ENCODE measurements at places on chromosomes 13 and 19.

GRCh38 chr13:104975272-104975671 is 1560.2 kb downstream of the EFNB2 start:
- no peak for DNase-seq

DNA sequence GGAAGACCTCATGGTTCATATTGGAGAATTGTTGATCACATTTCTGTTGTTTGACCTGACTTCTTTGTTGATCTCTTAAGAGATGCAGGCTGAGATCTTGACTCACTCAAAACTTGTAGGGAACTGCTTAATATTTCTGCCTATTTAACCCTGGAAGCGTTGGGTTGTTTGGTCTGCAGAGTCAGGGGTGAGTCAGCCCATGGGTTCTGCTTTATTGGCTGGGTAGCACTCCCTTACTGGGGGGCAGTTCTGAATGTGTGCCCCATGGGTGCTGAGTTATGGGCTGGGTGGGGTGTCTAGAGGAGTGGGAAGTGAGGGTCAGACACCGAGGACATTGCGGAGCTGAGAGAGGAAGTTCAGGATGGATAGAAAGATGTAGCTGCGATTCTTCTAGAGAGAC is 87.9 kb downstream of the LRCH1 start:
- DNase-seq, result no peak

DNA sequence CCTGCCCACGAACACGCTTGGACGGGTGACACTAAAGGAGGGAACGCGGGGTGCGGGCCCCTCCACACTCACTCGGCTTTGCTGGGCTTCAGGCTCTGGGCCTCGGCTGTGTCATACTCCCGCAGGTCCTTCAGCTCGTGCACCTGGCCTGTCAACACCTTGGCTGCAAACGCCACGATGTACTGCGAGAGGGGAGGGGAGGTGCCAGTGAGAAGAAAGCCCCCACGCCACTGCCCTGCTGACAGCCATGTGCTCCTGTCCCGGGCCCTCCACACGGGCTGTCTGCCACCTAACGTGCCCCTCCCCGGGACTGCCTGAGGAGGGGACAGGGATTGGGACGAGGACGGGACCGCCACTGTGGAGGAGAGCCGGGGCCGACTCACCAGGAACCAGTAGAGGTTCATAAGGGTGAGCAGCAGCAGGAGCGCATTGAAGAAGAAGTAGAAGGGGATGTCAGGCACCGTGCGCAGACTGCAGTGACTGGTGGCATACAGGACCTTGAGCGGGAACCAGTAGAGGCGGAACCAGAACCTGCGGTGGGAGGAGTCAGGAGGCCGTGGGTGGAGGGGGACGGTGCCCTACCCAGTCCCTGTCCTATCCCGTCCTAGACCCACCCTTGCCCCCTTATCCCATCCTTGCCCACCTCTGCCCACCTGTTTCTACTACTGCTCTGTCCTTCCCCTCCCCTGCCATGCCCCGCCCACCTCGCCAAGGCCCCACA is 16.9 kb downstream of the CERS1 start:
- DNase-seq, result no peak

DNA sequence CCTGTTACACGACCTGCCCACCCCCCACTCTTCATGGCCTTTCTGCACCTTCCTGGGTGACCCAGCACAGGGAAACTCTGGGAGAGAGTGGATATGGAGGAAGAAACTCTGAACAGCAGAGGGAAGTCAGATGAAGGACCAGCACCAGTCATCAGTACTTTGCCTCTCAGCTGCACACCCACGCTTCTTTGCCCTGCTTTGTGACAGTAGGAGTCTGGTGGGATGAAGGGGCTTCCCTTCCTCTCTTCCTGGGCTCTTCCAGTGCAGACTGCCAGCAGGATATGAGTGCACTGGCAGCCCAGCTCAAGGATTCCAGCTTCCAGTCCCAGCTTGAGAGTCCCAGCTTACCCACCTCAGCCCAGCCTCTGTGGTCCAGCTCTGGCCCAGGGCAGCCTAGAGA is 68.9 kb downstream of the CRYL1 start:
- DNase-seq, result no peak

GRCh38 chr19:28706693-28707092 is 506.3 kb downstream of the UQCRFS1 start:
- no peak for DNase-seq

GRCh38 chr13:74082741-74083160 is 51.5 kb downstream of the KLF12 start:
- DNase-seq, result no peak

DNA sequence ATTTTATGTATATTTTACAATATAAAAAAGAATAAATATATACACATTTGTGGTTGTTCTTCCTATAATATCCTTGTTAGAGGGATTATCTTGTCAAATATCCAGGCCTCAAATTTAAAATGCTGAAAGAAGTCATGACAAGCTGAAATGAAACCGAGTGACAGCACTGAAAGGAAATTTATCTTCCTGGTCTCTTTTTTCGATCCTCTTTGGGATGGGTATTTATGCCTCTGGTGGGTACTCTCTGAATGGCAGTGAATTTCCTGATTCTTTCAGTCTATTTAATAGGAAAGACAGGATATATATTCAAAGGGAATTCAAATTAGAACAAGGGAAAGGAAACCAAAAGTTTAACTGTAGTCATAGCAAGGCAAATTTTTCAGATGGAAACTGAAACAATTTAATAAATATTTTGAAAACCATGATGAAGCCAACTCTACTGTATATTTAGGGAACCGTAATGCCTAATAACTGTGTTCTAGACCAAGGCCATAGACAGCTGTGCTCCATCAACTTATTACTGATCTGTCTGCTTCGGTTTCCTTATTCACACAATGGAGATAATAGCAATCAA is 97.9 kb downstream of the DLEU7 start:
- no peak for DNase-seq

GRCh38 chr13:100860866-100861265 is 186.3 kb upstream of the TMTC4 start:
- DNase-seq, result no peak

DNA sequence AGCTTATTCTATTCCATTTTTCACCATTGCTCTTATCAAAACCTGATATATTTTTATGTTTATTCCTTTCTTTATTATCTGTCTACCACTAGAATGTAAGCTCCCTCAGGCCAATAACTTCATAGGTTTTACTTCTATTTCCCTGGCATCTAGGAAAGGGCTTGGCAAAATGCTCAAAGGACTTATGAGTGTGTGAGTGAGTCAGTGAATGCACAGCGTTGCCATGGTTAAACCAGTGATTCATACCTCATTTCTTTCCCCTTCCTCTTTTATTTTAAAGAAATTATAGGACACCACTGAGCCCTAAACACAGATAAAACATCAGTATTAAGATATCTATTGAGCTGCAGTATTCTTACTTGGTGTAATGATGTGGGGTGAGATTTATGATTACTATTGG is 162.1 kb downstream of the GPC6 start:
- DNase-seq, result no peak

DNA sequence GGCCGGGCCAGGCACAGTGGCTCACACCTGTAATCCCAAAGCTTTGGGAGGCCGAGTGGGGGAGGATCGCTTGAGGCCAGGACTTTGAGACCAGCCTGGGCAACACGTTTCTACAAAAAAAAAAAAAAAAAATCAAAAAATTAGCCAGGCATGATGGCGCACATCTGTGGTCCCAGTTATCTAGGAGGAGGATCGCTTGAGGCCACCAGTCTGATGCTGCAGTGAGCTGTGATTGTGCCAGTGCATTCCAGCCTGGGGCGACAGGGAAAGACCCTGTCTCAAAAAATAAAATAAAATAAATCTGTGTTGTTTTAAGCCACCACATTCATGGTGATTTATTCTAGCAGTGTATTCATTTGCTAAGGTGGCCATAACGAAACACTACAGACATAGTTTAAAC is 4.1 kb upstream of the DACT3 start:
- no peak for DNase-seq

GRCh38 chr19:48683349-48683748 is 10.5 kb upstream of the NTN5 start:
- DNase-seq, result no peak

DNA sequence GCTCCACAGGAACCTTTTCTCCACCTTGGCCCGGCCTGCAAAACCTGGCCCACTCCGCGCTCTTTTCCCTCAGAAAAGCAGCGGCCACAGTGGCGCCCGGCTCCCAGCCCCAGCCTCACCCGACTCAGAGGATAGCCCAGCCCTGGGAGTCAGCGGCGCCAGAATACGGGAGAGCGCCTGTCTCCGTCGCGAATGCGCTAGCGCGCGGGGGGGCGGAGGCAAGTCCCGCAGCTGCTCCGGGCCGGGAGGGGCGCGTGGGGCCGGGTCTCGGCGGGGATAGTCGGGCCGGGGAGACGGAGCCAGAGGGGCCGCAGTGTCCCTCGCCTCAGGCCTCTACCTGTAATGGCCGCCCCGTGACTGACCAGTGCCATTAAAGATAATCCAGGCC is at the start of gene ZFP30:
TSS of gene ZFP30 (minus strand) at position 165 of the 388 bp plus-strand sequence. CDS start 7,643 bp downstream, outside the sequence.
- DNase-seq, result peak; percentile 98

GRCh38 chr13:79995334-79995733 is 345.6 kb downstream of the SPRY2 start:
- no peak for DNase-seq

DNA sequence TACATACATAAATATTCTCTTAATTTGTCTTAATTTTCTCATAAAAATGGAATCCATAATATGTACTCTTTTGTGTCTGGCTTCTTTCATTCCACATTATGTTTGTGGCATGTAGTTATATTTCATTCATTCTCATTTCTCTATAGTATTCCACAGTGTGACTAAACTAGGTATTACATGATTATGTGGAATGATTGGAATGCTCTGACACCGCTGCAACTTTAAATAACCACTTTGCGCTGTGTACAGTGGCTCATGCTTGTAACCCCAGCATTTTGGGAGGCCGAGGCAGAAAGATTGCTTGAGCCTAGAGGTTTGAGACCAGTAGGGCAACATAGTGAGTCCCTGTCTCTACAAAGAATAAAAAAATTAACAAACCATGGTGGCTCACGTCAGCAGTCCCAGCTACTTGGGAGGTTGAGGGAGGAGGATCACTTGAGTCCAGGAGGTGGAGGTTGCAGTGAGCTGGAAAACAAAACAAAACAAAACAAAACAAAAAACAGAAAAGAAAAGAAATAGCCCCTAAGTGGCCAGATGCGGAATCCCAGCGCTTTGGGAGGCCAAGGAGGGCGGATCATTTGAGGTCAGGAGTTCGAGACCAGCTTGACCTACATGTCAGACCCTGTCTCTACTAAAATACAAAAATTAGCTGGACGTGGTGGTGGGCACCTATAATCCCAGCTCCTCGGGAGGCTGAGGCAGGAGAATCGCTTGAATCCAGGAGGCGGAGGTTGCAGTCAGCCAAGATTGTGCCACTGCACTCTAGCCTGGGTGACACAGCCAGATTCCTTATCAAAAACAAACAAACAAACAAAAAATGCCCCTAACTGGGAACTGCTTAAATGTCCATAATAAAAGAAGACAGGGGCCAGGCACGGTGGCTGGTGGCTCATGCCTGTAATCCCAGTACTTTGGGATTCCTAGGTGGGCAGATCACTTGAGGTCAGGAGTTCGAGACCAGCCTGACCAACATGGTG is 8.0 kb upstream of the SAE1 start:
- no peak for DNase-seq

DNA sequence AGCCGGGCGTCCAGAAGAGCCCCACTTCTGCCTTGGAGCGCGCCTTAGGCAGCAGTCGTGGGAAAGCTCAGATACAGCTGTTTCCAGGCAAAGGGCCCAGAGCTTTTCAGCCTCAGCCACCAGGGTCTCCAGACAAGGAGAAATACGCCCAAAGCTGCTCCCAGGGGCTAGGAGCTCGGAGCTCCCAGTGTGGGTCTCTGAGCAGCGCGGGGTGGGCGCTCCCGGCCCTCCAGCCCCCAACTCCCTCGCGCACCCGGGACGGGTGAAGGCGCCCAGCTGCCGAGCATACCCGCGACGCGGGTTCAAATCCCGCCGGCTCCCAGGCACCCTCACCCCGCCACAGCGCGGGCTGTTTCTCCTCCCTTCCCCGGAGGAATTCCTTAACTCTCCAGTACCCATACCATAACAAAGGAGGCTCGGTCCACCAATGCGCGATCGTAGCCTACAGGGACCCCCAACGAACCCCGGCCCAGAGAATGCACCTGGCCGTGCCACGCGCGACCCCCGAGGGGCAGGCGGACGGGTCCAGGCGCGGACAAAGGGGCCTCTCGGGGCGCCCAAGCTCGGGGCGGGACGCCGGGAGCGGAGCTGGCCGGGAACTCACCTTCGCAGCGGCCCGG is 507 bp downstream of the COL4A1 start:
- no peak for DNase-seq

DNA sequence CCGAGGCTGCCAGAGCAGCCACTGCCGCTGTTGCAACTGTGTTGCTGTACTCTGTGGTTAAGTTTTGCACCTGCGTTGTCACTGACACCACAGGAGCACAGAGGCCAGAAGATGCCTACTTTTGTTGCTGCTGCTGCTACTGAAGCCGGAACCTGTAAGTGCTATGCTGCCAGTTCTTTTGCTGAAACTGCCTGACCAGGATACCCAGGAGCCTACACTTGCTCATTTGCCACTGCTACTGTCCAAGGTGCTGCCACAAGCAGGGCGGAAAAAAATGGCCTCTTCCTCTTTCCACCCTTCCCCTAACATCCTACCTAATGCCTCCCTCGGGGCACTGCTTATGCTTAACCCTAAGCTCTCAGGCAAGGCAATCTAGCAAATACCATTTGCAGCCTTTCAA is 29.0 kb upstream of the NBEA start:
- DNase-seq, result peak; percentile 32

DNA sequence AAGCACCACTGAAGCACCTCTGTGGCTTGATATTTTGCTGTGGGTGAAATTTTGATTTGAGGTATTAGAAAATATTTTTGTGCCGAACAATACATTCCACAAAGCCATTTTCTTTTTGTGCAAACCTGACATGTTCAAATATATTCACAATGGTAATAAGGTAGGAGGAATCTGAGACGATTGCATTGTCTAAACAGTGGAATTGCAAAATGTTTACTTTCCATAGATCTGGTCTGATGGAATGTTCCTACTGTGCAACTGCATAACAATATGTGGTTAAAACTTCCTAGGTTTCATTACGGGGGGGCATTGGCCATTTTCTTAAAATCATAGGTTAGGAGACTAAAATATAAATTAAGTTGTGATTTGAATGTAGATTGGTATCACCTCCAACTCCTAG is 42.7 kb upstream of the AKAP11 start:
- DNase-seq, result no peak

DNA sequence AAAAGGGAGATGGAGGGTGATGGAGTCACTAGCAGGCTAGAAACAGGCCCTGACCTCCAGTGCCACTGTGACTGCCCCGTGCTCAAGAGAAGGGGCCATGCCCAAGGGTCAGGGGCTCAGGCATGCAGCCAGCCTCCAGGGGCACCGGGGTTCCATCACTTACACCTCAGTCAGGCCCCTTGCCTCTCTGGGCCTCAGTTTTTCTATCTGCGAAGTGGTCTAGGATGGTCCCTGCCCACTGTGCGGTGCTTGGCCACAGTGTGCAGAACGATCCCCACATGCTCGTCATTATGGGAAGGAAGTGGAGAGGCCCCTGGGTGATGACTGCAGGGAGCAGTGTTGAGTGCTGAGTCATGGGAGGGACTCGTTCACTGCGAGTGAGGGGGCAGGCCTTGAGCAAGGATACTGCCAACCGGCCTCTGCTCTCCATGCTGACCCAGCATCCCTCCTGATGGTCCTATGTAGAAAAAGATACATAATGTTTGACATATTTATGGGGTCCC is 23.1 kb downstream of the TMED1 start:
- DNase-seq, result no peak

- DNase-seq, result no peak
Measured at GRCh38 chr13:74246487-74246886, 112.3 kb upstream of the KLF12 start.

All from NCI-H187 (cell line).